Activated naive CD8-positive, alpha-beta T cell treated with anti-CD3 and anti-CD28 coated beads for 36 hours (primary cell): ENCODE measurements at places on chromosomes 4 and X. TPM values are rescaled to one million over a fixed set of nuclear protein-coding genes. Genes with fewer than 3 reads are reported as not detected.

GRCh38 chr4:7252051-7252450 lies 59.7 kb downstream of the SORCS2 start:
- DNase-seq = no peak

DNA sequence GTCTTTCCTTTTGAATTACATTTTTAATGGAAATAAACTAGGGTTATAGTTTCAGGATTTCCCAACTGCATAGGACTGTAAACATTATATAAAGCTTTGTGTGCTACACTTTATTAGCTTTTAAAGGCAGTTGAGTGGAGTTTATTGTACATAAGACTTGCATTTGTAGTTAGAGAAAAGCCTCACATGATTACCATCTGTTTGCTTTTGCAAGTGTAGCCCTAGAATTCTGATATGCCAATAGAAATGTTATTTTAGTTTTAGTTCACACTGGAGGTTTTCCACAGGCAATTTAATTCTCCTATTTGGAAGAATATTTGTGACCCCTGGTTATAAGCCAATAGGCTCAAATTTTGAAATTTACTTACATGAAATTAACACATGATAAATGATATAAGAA lies 41.3 kb upstream of the ANK2 start:
- DNase-seq = no peak

DNA sequence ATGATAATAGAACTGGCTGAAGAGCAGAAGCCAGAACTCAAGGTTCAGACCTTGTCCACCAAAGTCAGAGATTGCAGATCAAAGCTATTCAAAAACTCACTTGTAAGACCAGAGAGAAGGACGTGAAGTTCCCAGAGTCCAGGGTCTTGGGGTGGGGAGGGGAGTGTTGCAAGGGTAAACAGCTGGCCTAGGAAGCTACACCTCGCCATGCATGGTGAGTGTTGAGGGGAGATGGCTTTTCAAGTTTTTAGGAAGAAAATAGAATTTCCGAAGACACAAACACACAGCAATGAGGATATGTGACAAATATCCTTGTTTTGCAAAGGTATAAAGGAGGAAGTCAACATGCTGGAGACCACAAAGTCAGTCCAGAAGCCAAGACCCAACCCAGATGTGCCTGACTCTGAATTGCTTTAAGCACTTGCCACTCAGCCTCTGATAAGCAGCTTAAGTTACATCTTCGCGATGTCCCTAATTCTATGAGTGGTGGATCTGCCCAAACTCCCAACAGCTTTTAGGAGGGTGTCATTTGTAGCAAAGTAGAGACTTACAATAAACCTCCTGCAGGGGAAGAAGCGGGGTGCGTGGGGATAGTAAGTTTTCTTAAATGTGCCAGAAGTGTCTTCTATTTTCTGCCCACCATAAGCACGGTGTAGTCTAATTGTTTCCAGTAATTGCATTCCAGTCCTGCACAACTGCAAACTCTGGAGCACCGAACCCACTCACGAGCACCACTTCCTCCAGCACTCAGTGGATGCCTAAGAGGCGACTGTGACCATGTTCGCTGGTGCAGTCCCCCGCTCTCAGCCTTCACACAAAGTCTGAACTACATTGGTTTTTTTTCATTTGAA lies 26.5 kb downstream of the HAND2 start:
- DNase-seq = no peak

DNA sequence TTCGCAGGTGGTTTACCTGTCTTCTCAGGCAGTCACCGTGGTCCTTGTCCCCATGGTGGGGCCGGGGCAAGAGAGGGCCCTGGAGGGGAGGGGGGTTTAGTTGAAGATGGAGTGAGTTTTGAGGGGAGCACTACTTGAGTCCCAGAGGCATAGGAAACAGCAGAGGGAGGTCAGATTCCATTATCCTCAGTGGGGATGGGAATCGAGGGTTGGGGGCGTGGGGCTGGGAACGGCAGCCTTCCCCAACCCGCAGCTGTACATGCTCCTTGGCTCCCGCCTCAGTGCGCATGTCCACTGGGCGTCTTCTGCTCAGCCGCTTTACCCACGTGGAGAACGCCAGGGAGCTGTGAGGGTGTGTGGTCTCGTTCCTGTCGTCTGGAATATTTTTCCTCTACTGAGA lies at the start of gene GAGE10:
Gene GAGE10 (plus strand): TSS at position 301 of the 400 bp plus-strand sequence. CDS start 1,214 bp downstream, outside the sequence.
- no peak for DNase-seq

DNA sequence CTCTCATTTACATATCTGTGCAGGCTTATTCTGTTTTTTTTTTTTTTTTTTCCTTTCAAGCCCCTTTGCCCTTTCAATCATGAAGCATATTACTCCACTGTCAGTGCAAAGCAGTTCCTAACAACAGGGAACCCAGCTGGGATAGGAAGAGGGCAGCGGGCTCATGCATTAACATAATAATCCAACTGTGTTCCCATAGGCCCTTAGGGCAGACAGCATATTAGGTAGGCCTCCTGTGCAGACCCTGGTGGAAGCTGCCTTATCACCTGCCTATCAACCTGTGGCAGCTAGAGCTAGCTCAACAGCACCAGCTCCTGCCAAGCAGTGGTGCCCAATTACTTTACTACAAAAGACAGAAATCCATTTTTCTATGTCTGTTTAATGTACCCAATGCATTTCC lies 49.3 kb downstream of the SLC10A7 start:
- DNase-seq = no peak

DNA sequence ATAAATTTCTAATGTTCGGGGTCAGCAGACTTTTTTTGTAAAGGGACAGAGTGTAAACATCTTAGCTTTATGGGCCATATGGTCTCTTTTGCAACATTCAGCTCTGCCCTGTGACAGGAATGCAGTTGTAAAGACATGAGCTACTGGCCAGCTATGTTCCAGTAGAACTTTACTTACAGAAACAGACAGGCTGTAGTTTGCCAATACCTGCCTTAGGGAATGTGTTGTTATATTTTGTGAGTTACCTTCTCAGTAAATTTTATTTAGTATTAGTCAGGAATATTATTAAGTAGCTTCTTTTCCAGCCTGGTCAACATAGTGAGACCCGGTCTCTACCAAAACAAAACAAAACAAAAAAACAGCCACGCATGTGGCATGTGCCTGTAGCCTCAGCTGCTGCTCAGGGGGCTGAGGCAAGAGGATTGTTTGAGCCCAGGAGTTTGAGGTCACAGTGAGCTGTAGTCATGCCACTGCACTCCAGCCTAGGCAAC lies 48.7 kb downstream of the HTT start:
- DNase-seq = no peak

GRCh38 chrX:3549411-3549911 lies 164.0 kb downstream of the PRKX start:
- no peak for DNase-seq

GRCh38 chr4:151783867-151784266 lies 23.1 kb upstream of the GATB start:
- DNase-seq = no peak

DNA sequence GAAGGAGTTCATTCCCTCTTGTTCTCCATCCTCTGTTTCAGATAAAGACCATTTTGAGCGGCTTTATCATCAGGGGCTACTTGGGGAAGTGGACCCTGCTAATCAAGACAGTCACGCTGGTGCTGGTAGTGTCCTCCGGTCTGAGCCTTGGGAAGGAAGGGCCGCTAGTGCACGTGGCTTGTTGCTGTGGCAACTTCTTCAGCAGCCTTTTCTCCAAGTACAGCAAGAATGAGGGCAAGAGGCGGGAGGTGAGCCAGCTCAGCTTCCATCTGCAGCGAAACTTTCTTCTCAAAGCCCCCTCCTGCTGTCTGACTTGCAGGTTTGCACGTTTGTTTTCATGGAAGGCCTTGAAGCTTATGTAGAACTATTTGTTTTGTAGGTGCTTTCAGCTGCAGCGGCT lies 49.5 kb downstream of the CLCN4 start:
- no peak for DNase-seq

GRCh38 chr4:184102927-184103326 lies 114.7 kb downstream of the ENPP6 start:
- no peak for DNase-seq

GRCh38 chrX:131841496-131842437 lies 181.3 kb upstream of the STK26 start:
- no peak for DNase-seq

DNA sequence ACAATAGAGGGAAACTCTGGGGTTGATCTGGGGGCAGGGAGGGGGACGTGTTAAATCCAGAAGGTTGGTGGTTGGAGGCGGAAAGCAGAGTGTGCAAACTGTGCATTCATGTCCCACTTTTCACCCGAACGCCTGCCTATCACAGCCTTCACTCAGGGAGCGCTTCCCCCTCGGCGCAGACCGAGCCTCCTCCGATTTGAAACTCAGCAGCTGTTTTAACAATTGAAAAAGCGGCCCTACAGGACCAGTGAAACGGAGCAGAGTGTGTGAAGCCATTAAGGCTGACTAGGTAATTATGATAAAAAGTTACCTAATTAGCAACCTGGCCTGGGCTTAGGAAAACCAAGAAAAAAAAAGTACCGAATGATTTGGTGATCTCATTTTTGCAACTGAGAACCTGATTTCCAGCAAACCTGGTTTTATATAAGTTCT lies 685 bp upstream of the NDNF start:
- DNase-seq = peak; percentile 7

DNA sequence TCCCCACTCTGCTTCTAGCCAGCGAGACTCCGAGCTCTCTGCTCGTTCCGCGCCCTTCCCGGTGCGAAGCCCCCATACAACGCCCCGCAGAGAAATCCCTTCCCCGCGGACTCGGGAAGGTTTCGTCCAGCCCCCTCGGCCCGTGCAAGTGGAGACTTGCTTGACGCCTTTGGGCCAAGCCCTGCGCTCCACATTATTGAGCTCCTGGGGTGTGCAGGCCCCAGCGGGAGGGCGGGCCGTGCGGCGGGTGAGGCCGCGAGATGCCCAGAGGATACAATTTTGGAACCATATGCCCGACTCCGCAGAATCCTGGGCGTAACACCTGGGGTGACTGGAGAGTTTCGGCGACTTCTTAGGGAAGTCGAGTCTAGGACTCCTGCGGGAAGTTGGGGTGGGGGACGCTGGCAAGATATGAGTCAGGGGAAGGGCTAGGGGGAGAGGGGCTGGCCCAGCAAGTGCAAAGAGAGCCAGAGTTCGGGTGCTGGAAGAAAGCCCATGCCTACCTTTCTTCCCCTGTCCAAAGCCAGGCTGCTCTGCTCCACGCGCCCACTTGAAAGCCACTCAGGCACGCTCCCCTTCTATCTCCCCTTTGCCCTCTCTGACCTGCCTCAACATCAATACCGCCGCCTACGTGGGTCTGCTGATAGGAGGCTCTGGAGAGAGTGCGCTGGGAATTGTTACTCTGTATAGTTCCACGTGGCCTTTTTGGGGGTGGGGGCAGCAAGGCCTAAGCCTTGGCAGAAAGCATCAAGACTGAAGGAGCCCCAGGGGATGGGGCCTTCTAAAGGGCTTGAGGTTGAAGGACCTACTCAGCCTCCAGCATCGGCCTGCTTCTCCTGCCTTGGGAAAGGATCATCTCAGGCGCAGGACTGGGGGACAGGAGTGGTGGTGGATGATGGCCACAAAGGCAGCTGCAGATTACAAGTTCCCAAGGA lies 1.2 kb upstream of the ELF4 start:
- no peak for DNase-seq

GRCh38 chr4:82753238-82753637 lies 45.4 kb downstream of the SCD5 start:
- DNase-seq = no peak

GRCh38 chrX:134423606-134424005 lies 36.4 kb upstream of the HPRT1 start:
- no peak for DNase-seq

GRCh38 chrX:154490021-154490413 lies 412 bp downstream of the SLC10A3 start:
- no peak for DNase-seq

GRCh38 chrX:154046031-154046781 lies 26.5 kb upstream of the IRAK1 start:
- no peak for DNase-seq

DNA sequence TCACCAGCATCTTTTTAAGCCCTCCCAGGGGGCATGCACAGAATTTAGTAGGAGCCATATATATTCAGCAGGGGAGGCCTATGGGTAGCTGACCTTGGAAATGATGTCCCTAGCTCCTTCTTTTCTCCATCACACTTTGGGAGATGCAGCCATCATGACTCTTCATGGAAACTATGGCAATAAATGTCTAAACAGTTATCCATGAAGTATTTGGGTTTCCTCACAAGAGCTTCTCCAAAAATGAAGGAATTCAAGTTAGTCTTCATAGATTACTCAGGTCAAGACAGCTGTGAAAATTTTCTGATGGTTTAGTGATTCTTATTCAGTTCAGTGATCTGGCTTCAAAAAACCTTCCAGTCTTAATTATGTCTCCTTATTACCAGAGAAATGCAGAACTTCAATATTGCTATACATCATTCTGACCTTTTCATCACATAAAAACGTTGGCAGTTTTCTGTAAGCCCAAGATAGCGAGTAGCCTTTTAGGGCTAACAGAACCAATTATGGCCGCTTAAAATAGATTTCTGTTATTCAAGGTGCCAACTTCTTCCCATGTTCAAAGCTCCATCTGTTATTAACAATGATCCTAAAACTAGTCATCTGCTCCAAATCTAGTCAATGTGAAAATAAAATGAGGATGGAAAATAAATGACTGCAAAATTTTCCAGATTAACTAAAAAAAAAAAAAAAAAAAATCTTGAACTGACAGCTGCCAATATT lies 52.5 kb downstream of the TMEM156 start:
- DNase-seq = no peak

GRCh38 chrX:3407781-3408180 lies 61.3 kb upstream of the MXRA5 start:
- DNase-seq = no peak

DNA sequence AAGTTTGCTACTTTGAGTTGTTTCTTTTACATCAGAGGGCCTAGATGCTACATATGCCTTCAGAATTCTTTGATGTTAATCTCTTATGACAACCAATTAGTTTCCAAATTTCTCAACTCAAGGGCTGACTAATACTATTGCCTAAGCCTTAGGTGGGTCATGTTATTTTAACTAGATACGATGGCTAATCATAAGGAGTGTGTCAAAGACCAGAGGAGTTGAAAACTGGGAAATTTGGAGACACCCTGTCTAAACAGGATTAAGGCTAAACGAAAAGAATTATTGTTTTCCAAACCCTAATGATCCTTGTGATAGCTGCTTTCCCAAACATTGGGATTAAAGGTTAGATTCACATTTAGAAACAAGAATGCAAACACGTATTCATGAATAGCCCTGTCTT lies 228.5 kb downstream of the PCDH7 start:
- DNase-seq = no peak

DNA sequence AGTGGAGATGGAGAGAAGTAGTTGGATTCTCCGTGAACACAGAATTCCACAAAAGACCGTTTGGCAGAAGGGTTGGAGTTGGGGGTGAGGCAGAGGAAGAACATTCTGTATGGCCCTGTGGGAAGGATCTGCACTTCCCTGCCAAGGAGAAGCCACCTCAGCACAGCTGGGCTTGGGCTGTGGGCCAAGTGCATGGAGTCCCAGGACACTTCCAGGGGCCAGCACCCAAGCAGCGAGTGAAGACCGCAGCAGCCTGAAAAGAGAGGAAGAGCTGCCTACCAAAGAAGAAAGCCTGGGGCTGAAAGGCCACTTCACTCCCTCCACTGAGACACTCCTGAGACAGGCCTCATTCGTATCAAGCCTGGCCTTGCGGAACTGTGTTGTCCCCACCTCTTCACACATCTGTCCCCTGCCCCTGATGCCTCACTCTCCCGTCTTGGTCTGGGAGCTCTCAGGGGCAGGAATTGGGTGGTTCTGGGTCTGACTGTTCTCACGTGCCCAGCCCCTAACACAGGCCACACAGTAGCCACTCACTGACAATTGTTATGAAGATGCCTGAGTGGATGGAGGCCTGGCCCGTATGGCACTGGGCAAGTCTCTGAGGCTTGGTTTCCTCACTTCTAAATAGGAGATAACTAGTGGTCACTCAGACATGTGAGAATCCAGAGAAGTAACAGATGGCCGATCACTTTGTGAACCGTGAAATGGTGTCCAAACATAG lies 3.3 kb upstream of the AWAT2 start:
- no peak for DNase-seq

Gene TASL
- 3.4 TPM for total RNA-seq

Gene ZMAT1
- 2.7 TPM for total RNA-seq

Gene SSX2
- total RNA-seq = not detected

Gene ATP6AP1
- 25.1 TPM for total RNA-seq
